ENCODE measurements at places on chromosomes 1 and 21.

DNA sequence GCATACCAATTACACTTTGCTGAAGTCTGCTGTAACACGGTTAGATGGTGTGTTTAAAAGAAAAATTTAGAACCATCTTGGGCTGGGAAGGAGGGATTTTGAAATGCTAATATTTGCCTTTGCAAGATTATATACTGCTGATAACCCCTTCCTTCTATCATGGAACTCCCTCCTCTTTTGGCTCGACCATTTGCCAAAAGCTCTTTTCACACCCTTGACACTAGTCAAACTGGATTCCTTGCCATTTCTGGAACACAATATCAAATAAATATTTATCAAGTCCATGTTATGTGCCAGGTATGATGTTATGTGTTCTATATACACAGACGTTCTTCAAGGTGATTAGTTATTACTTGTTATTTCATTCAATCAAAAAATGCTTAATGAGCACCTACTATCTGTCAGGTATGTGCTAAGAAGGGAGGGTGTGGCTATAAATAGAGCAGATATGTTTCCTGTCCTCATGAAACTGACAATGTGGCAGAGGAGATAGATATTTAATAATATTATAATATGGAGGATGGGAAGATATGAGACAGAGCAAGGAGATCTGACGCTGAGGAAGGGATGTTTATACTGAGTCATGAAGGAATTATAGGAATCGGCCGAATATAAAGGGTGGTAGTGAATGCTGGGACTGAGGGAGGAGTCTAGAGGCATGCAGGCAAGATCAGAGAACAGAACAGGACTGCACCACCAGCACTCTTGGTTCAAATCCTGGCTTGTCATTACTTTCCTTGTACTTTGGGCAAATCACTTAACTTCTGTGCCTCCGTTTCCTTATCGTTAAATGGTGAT, 16.1 kb upstream of the XPR1 start:
- peak; percentile 23 for DNase-seq

GRCh38 chr1:27519331-27520258, 29.6 kb upstream of the WASF2 start:
- DNase-seq = no peak

DNA sequence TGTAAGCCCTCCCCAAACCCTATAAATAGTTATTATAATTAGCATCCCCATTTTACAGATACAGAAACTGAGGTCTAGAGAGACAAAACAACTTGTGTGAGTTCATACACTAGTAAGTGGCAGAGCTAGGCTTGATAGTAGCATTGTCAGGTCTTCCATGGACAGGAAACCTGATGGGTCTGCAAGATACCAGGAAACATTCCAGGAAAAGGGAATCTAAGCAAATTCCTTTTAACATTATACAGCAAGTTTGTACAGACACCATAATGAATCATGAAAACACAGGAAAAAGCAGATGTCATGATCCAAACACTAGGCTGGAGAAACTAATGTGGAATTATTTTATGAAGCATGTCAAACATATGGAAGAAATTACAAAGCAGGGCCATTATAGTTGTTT, 89.1 kb upstream of the KCNK2 start:
- no peak for DNase-seq

DNA sequence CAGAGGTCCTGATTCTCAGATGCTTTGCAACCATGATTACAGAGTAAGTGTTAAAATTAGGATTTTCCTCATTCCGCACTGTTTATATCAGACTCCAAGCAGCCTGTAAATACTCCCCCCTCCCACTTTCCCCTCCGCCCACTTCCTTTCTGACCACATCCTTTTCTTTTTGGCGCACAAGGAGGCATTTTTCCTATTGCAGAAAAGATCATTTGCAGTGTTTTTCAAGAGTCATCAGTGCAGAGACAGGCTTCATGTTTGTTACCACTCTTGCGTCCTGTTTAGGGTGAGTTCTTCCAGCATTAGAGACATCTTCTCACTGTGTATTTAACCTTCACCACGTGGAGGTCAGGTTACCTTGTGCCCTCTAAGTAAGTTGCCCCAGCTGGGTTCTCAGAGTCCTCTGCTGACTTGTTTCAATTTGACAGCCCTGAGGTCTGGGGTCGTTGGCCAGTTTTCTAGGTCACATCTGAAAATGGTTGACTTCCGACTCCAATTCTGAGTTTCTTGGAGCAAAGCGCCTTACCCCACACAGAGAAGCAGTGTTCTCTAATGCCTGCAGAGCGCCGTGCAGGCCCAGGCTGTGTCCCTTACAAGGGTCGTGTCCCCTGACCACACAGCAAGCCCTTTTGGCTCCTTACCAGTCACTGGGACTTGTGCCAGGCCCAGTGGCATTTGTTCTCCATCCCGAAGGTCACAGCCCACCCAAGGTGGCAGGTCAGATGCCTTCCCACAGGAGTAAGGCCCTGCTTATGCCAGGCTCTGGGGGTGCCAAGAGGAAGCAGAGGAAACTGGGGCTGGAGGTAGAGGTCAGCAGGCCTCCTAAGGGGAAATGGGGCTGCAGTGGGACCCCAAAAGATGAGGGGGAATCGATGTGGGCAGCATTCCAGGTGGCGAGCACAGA, 85.6 kb downstream of the FAM78B start:
- DNase-seq = peak; percentile 57

- DNase-seq = peak; percentile 16
These were observed 96.9 kb downstream of the NEK7 start for GRCh38 chr1:198253668-198254067.

GRCh38 chr1:226680653-226681052, 58.4 kb downstream of the ITPKB start:
- no peak for DNase-seq

- DNase-seq = peak; percentile 87
These were observed 4.9 kb upstream of the B4GALT3 start for GRCh38 chr1:161182214-161182613.

DNA sequence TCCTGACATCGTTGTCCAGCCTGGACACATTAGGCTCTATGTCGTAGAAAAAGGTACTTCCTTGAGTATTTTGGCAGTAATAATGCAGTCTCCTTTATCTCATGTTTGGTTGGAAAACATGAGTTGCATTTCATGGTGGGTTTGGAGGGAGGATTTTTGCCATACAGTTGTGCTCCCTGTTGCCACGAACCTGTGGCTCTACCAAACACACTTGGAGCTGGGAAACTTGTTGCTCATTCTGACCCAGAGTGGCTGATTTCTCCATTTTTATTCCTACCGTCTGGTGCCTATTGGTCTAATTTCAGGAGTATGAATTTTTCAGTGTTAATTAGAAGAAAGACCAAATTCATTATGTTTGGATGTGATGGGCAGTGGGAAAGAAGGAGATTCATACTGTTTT, 50.7 kb downstream of the MPZL1 start:
- DNase-seq = no peak

- peak; percentile 56 for DNase-seq
These were observed 21.5 kb downstream of the RAP1GAP start for GRCh38 chr1:21647431-21648351.

- no peak for DNase-seq
These were observed 112.9 kb upstream of the WARS2 start for GRCh38 chr1:119253366-119253765.

GRCh38 chr1:197343663-197344273, 75.7 kb downstream of the CRB1 start:
- DNase-seq = no peak

Measured in HT1080 (cell line).